ENCODE measurements at places on chromosomes 1 and 21.

- DNase-seq: no peak
Measured at GRCh38 chr1:82177192-82177591, 376.5 kb downstream of the ADGRL2 start.

DNA sequence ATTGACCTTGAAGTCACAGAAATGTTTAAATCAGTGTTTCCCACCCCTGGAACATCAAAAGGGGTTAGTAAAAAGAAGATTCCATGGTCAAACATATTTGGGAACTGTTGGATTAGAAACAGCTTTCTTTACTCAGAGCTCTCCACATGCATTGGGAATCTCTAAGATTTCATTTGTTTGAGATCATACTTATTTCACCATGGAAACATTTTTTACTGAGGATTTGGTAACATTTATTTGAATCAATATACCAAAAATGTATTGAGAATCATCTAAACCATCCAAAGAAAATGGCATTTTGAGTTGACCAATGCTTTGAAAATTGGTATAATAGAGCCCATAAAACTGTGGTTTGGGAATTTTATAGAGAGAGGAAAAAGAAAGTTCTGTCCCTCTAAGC is 25.3 kb downstream of the NGF start:
- no peak for DNase-seq

GRCh38 chr1:95806171-95806570 is 572.2 kb downstream of the RWDD3 start:
- no peak for DNase-seq

- DNase-seq: no peak
Measured at GRCh38 chr21:37237764-37238163, 29.4 kb downstream of the VPS26C start.

- DNase-seq: no peak
Measured at GRCh38 chr1:24191860-24192259, 4.8 kb upstream of the IFNLR1 start.

DNA sequence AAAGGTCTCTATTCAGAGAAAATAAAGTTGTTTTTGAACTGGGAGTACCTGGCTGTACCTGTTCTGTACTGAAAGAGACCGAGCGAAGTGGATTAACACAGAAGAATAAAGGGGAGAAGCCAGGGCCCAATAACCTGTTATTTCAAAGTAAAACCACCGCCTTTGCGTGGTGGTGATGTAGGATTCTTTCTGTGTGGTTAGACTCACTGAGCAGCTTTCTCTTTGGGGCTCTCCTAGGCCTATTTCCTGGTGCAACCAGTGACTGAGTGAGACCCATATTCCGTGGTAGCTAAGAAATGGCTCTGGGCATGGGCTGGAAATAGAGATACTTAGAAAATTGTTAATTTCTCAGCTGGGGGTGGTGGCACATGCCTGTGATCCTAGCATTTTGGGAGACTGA is 99.9 kb downstream of the XCL2 start:
- no peak for DNase-seq

All from SHP77 treated with DMSO at 0.1 percent for 48 hours (cell line).